ENCODE measurements at places on chromosomes 7 and 10.

GRCh38 chr7:2545746-2546425 is 9.4 kb downstream of the BRAT1 start:
- no peak for DNase-seq

DNA sequence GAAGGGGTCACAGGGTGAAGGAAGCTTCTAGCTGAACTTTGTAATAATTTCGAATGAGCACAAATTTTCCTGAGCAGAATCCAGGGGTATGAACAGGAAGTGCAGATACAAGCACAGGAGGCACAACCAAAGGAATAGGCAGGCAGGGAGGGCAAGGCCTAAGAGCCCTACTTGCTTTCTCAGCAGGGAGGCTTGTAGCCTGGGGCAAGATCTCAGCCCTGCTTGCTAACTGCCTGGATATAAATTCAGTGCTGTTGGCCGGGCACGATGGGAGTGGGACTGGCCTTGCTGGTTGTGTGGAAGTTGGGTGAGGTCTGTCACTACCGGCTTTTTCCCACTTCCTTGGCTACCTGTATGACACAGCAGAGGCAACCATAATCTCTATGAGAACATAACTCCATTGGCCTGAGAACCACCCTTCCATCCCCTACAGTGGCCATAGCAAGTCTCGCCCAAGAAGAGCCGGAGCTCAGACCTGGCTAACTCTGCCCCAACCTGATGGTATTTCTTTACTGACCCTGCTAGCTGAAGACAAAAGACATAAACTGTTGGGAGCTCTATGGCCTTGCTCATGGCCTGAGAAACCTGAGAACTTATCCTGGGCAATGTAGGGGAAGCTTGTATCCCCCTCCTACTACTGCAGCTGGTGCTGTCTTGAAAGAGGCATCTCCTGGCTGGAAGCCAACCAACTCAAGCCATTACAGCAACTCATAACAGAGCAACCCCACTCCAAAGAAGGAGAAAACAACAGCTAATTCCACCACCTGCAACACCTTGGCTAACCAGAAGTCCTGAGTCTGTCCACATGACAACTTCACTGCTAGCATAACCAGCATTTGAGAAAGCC is 27.6 kb downstream of the CLDN12 start:
- no peak for DNase-seq

DNA sequence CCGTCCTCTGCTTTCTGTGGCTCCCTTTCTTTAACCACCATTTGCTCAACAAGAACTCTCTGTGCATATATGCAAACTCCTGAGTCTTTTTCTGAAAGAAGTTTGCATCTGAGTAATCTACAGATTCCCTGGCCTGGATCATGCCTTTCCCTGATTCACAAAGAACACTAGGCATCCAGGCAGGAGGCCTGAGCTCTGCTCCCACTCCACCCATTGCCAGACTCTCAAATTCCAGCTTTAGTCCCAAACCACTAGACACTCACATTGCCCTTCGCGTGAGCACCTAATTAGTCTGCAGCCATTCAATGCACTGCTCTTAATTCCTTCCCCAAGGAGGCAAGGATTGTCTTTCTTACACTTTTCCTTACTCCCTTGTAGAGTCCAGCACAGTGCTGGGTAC is 60.9 kb downstream of the ABCC2 start:
- DNase-seq = no peak

DNA sequence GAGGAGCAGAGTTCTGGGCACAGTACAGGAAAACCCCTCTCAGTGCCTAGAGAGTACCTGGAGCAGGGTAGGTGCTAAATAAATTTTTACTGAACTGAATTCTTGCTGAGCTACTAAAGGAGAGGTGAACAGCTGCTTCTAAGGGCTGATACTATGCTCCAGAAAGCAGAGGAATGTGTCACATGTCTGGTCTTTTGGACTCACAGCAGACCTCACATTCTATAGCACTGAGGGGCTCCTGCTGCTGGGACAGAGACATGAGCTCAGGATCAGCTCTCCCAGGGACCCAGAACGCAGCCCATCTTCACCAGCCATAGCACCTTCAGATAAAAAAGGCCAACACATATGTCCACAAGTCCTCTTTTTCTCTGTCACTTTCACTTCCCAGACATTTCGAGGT is 133.0 kb upstream of the KLF14 start:
- DNase-seq = no peak

- no peak for DNase-seq
These were observed 18.6 kb upstream of the IFIT2 start for GRCh38 chr10:89283025-89283935.

- DNase-seq = no peak
These were observed 381.3 kb downstream of the KCNMA1 start for GRCh38 chr10:77256346-77256745.

- DNase-seq = no peak
These were observed 40.6 kb downstream of the SYPL1 start for GRCh38 chr7:106071356-106071998.

DNA sequence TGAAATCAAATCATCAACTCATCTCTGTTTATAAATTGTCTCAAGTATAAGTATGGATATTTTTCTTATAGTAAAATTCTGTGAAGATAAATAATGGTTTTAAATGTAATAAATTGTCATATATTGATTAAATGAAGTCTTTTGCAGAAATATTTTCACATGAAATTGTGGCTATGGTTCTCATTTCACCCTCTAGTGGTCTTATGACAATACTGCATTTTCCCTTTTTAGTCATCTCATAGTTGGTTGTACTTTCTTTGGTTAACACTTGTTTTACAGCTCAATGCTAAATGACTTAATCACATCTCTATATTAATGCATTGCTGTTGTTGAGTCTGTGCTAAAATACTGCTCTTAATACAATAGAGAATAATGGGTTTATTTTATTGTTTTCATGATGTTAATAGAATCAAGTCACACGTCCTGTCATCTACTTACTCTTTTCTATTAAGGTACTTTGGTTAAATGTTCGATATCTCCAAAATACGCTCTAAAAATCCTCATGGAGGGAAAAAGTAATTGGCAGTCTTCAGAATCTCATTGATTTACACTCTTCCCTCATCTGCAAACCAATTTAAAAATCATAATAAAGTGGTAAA is 38.0 kb upstream of the CACNA2D1 start:
- DNase-seq = peak; percentile 4

- DNase-seq = no peak
These were observed 55.4 kb downstream of the SLC37A3 start for GRCh38 chr7:140342727-140343514.

GRCh38 chr10:12382157-12382548 is 32.8 kb downstream of the CAMK1D start:
- no peak for DNase-seq

DNA sequence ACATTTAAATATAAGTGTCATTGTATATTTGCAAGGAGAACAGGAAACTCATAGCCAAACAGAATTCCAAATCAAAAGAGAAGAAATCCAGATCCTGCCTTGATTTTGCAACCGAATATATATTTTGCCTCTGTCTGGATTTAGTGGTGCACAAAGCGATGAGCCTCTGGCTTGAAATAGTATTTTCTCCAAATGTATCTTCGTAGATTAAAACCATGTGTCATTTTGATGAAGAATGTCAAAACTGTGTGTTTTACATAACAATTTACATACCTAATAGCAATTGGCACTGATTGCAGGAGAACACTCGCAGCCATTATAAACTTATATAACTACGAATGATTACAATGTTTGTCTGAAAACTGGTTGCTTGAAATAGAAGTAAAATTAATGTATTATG is 156.4 kb downstream of the ARID5B start:
- no peak for DNase-seq

GRCh38 chr7:45872116-45873034 is 507 bp downstream of the CCDC201 start:
- DNase-seq = no peak

- no peak for DNase-seq
These were observed 97.5 kb downstream of the POU6F2 start for GRCh38 chr7:39075210-39075609.

GRCh38 chr10:13788320-13788600 is 201.5 kb downstream of the PRPF18 start:
- no peak for DNase-seq

DNA sequence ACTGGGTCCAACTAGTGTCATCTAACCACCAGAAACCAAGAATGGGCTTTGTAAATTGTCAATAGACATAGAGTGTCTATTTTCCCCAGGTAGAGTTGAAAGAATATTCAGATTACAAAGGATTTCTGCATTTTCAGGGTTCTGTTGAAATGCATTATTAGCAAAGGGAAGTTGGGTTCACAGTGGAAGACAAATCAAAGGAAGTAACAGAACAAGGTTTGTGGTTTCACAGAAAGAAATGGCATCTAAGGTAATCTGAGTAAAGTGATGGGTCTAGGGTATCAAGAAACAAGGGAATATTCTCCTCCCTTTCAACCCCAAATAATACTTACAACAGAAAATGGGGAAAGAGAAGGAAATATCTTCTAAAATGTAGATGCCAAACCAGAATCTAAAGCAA is 25.8 kb downstream of the CEP41 start:
- DNase-seq = no peak

DNA sequence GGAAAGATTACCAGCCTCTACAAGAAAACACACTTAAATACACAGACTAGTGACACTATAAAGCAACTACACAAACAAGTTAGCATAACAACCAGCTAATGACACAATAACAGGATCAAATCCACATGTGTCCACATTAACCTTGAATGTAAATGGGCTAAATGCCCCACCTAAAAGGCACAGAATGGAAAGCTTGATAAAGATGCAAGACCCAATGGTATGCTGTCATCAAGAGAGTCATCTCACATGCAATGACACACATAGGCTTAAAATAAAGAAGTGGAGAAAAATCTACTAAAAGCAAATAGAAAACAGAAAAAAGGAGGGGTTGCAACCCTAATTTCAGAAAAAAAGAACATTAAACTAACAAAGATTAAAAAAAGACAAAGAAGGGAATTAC is 14.0 kb upstream of the GIMAP4 start:
- DNase-seq = no peak

DNA sequence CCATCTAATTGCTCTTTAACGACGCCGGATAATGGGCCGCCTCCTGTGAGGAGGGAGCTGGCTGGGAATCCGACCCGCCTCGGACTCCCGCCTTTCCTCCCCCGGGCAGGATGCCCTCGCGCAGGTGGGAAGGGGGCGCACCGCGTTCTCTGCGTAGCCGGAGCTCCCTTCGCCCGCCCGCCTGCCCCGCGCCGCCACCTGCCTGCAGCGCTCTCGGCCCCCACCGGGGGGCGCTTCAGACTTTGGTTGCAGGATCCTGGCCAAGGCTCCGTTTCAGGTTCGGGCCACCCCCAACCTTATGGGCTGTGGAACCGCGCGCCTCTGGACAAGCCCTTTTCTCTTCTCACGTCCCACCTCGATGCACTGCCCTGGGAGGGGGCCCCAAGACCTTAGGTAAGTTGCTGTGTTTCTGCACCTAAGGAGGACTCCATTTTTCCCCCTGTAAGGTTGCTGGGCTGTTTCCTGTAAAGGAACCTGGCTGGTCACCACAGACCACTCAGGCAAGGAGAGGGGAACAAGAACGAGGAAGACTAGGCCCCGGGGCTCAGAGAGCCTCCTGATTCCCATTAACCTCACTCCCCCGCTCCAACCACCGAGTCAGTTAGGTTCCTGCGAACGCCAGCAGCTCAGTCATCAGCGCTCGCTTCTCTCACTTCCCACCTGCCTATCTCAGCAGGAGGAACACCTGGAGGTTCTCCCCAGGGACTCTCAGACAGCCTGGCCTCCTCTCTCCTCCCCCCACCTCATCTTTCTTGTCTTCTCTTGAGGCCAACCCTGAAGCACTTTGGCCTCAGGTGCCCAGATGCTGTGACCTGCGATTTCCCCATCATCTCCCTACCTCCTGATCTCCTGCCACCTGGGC is 11.3 kb upstream of the KAZALD1 start:
- DNase-seq = no peak

- no peak for DNase-seq
These were observed 10.9 kb downstream of the PWWP2B start for GRCh38 chr10:132407846-132408278.

GRCh38 chr7:74042746-74043522 is 15.0 kb downstream of the ELN start:
- no peak for DNase-seq

DNA sequence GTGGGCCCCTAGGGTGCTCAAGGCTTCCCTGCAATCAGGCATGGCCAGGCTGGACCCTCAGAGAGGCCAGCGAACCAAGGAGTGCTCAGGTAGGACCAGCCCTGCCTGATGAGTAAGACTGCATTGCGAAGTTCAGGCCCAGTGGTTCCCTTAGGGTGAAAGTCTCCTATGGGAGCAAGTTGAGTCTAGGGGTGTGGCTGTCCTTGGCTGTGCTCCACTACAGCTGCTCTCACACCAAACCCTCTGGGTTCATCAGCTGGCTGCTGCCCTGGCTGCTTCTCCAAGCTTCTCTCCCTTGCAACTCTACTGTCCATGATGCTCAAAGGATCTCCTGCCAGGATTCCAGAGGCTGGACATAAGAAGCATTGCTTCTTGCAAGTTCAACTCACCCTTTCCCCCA is 18.7 kb downstream of the FAM25A start:
- DNase-seq = no peak

- DNase-seq = no peak
These were observed 680 bp downstream of the C7orf57 start for GRCh38 chr7:48035967-48036478.

DNA sequence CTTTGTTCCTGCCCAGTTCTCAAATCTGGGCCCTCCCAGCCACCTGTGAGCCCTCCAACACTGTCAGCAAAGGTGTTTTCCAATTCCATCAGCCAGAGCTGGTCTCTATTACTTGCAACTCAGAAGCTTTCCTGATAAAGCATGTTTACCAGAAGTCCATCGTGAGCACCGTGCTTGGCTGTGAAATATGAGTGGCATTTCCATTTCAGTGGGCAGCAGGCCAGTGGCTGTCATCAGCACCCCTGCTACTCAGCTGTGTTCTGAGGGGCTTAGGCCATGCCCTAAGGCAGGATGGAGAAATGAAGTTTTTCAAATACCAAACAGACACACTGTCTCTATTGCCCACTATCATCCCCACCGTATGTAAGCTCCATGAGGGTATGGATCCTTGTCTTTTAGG is 12.7 kb upstream of the BNIP3 start:
- no peak for DNase-seq

GRCh38 chr7:11410656-11411644 is 421.0 kb downstream of the THSD7A start:
- DNase-seq = no peak

DNA sequence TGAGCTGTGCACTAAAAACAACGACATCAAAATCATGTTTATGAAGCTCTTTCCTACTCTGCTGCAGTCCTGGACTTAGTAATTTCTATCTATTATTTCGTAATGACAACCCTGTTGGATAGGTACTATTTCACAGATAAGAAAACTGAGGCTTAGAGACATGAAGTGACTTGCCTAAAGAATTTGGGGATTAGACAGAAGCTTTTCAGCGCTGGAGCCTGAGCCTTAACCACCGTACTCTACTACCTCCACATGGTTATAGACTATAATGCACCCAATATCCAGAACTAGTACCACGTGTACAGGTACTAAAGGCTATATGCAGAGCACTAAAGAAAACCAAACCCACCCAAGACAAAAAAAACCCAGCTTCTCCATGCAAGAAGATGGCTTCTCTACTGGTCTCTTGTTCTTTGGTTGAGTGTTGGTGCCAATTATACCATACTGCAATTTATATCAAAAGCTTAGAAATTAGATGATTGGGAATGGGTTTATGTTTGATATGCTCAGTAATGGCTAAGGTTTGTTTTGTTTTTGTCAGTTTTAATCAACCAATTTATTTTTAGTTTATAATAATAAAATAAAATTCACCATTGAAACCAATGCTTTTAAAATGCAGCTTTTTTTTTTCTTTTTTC is 6.5 kb upstream of the SNX10 start:
- DNase-seq = no peak

Data from AG09319 (cell line).